Inflammatory macrophage treated with lipopolysaccharide for 1 hour (primary cell): ENCODE measurements at places on chromosomes 11 and 22.

- DNase-seq, result no peak
Measured at GRCh38 chr22:36471341-36471821, 10.1 kb downstream of the TXN2 start.

DNA sequence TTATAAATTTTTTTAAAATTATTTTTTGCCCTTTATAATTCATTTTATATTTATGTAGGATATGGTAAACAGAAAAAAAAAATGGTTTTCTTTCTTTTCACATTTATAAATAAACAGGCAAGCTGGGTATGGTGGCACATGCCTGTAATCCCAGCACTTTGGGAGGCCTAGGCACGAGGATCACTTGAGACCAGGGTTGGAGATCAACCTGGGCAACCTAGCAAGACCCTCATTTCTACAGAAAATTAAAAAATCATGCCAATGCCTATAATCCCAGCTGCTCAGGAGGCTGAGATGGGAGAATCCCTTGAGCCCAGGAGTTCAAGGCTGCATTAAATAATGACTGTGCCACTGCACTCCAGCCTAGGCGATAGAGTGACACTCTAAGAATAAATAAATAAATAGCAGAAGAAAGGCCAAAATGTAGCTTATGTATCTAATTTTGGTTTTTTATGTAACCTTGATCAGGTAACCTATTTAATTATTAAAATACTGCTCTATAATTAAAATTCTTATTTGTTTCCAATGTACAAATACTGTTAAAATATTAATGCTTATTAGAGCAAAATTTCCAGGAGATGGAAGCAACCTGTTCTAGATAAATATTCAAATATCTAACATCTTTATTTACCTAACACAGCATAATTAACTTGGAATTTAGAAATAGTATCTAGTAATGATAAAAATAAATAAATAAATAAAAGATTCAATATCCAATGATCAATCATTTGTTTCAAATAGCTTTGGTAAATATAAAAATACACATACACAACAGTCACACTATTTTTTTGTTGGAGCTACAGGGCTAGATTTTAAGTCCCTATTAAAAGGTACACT is 21.4 kb downstream of the PI4KA start:
- no peak for DNase-seq

- DNase-seq, result no peak
Measured at GRCh38 chr11:109865548-109866186, 227.5 kb upstream of the ZC3H12C start.

DNA sequence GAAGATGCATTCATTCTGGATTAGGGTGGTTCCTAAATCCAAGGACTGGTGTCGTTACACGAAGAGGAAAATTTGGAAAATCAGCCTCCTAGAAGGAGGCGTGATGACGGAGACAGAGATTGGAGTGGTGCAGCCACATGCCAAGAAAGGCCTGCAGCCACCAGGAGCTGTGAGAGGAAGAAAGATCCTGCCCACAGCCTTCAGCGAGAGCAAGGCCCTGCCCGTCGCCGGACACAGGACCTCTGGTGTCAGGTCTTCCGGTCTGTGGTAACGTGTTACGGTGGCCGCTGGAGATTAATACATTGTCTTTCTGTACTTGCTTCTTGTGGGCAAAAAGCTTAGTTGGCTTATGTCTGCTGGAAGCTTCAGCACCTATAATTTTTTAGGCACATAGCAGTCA is 1045.8 kb downstream of the BRD1 start:
- no peak for DNase-seq

DNA sequence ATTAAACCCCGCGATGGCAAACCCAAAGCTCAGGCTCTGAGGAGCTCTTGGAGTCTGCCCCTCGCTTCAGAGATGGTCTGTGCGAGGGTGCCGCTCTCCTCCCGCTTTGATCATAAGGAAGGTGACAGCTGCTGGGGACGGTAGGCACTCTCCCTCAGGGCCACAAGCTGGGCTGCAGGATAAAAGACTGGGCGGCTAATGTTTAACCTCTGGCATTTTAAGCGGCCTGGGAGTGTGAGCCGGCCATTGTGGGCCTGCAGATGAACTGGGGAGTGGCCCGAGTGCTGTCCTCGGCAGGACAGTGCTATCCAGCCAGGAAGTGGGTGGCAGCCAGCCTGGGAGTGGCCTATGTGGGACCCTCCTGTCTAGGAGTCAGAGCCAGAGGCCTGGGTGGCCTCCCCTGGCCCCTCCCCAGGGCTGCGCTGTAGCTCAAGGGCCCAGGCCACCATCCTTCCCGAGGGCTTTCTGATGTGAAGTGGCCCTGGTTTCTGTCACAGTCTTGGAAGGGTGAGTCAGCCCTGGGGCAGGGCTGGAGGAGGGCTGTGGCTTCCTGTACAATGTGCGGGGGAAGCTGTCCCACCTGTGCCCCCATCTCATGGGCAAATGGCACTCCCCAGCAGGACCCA is 58.7 kb upstream of the PRODH start:
- no peak for DNase-seq

- DNase-seq, result peak; percentile 84
Measured at GRCh38 chr11:79173615-79174014, 267.2 kb downstream of the TENM4 start.

DNA sequence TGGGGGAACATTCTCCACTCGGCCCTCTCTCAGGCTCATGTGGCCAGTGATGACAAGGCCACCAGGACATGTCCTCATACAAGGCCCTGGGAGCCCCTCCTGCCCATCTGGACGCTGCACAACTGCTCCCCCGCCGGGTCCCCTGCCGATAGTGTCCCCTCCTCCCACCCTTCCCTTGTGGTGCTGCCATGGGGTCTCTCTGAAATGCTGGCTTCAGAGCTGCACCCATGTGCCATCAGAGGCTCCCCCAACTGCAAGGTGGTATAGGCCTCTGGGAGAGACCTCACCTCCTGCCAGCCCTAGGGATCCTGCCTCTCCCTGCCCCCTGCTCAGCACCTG is 113.0 kb downstream of the KCNQ1OT1 start:
- DNase-seq, result no peak

GRCh38 chr22:19841641-19842392 is 12.9 kb downstream of the GNB1L start:
- DNase-seq, result no peak

DNA sequence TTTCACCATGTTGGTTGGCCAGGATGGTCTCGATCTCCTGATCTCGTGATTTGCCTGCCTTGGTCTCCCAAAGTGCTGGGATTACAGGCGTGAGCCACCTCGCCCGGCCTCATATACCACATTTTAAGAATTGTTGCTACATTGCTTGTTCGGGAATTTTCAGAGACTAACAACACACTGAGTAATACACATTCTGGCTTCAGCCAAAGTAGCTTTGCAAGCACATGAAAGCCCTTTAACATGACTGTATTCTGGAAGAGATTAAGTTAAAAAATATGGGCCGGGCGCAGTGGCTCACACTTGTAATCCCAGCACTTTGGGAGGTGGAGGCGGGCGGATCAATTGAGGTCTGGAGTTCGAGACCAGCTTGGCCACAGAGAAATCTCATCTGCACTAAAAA is 15.0 kb downstream of the CRTAM start:
- no peak for DNase-seq

GRCh38 chr11:107928767-107929507 is 689 bp downstream of the RAB39A start:
- peak; percentile 78 for DNase-seq

DNA sequence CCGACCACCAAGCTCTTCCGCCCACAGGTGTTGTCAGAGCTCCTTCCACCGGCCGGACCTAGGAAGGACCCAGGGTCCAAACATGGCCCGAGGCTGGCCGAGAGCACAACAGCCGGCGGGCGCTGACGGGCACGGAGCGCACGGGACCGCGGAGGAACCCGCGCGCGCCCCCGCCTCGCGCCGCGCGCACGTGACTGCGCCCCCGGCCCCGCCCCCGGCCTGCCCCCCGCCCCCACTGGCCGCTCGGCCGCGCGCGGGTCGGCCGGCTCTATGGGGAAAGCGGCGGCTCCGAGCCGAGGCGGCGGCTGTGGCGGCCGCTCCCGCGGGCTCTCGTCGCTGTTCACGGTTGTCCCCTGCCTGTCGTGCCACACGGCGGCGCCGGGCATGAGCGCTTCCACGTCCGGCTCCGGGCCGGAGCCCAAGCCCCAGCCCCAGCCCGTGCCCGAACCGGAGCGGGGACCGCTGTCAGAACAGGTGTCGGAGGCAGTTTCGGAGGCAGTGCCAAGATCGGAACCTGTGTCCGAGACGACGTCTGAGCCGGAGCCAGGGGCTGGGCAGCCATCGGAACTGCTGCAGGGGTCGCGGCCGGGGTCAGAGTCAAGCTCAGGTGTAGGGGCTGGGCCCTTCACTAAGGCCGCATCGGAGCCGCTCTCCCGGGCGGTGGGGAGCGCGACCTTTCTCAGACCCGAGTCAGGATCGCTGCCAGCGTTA is at the start of gene OSBP2:
Gene OSBP2, plus strand, starts transcription at position 235 of the 711 bp plus-strand sequence. Its CDS starts 36 bp downstream, at position 271.
- peak; percentile 30 for DNase-seq

- peak; percentile 60 for DNase-seq
Measured at GRCh38 chr11:68142028-68142412, 20.8 kb upstream of the CHKA start.

- DNase-seq, result no peak
Measured at GRCh38 chr11:71946144-71946571, 17.3 kb downstream of the RNF121 start.

- no peak for DNase-seq
Measured at GRCh38 chr11:111427471-111427912, 48.4 kb upstream of the POU2AF1 start.

- DNase-seq, result no peak
Measured at GRCh38 chr11:2198621-2199365, 27.2 kb upstream of the TH start.

DNA sequence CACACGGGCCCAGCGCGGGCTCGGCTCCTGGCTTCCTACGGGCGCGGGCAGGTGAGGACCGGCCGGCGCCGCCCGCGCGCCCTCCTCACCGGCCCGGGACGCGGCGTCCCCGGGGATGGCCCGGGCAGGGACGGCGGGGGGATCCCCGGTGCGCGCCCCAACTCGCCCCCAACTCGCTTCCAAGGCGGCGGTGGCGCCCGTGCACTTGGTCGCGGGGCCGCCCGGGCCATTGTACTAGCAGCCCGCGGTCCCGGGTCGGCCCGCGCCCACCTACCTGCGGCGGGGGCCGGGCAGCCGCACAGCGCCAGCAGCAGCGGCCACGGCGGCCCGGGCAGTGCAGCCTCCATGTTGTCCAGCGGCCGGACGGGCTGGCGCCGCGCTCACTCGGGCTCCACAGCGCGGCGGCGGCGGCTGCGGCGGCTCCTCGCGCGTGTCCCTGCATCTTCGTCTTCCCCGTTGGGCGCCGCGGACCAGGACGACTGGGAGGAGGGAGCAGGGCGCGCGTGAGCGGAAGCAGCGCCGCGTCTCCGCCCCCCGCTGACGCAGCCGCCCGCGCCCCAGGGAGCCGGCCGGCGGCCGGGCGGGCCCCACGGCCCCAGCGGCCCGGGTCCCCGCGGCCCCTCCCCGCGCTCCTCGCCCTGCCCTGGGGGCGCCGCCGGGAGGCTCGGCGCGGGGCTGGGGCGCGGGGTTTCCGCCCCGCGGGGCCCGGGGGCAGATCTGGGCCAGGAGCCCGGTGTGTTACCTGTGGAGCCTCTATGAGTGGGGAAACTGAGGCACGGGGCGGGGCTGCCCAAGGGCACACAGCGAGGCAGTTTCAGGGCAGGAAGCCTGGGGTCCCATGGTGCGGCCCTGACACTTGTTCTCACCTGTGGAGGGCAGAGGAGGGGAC is 159.3 kb upstream of the GRK3 start:
- peak; percentile 66 for DNase-seq

GRCh38 chr11:8026982-8027381 is 39.8 kb downstream of the EIF3F start:
- no peak for DNase-seq
